ENCODE measurements at places on chromosomes 1 and 21.

DNA sequence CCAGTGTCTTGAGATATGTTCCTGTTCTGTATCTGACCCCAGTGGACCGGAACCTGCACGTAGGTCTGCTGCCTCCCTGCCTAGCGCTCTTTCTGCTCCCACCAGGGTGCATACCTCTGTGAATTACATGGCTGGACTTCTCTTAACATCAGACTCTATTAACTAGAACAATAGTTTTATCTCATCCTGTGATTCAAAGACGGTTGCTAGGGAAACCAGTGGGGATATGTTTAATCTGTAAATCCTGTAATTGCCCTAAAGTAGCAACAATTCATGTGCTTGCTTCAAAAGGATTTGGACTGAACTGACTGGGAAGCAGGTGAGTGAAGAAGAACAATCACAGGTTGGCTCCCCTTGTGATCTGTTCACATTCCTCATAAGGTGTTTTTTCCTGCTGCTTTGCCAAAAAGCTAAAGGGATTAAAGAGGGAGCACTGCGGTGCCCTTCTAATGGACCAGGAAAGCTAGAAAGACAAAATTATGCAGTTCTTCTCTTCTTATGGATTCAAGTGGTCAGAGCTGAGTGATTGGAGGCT, 52.7 kb upstream of the DIRAS3 start:
- no peak for DNase-seq

- no peak for DNase-seq
Measured at GRCh38 chr1:13892198-13892597, 192.2 kb downstream of the PRDM2 start.

GRCh38 chr1:223531742-223532341, 133.7 kb downstream of the CAPN8 start:
- DNase-seq, result peak; percentile 63

DNA sequence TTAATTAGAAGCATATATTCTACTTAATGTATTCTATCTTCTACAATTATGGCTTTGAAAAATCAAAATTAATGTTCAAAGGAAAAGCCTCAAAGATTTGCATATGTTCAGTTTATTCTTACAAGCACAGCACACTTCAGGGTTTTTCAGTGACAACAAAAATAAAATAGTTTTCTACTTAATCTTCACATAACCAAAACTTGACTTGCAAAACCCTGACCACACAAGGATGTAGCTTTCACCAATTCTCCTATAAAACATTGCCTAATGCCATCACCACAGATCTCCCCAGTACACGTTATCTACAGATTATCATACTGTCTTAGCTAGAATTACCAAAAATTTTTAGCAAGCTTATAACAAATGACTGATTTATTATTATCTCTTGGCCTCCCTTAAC, 23.3 kb downstream of the LPAR3 start:
- DNase-seq, result peak; percentile 72

DNA sequence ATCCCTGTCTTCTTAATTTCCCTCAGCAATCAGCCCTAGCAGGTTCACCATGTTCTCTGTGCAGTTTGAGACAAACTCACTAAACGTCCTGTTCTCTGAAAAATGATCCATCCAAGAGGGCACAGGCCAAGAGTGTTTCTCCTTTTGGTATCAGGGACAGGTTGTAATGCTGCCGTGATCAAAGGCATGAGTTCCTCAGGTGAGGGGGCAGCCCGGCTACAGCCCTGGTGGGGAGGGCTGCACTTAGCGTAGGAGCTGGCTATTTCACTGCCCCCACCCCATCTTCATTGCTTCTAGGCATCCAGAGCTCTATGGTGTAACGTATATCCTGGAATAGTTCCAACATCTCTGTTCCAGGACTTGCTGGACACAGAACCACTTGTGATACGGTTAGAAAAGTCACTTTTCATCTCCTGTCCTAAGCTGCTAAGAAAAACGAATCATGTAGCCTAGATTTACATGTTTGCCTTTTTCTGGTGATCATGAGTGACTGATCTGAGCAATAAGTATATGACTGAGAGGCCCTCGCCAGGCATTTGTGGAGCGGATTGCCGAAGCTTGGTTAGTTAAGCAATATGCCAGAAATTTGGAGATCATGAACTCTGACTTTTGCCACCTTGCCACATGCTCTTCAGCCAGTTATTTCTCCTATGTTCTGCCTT, 41.1 kb upstream of the SRP9 start:
- DNase-seq, result peak; percentile 25

DNA sequence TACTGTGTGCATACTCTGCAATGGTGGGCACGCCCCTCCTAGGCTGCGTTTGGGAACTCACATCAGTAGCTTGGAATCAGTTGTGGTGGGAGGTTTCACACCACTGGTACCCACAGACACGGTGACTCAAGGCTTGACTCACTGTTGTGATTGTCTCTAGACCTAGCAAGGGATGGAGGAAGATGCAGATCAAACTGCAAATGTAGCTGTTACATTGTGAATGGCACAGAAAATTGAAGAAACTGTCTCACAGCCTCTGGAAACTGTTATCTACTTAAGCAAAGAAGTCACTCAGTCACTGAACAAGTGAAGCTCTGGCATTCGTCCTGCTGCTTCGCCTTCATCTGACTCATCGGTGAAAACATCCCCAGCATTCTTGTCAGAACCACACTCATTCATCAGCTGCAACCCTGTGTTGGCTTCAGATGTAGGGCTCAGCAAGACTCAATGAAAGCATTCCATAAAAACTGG, 59.5 kb downstream of the POFUT2 start:
- peak; percentile 98 for DNase-seq

- DNase-seq, result no peak
Measured at GRCh38 chr1:168362991-168363390, 82.3 kb downstream of the TBX19 start.

DNA sequence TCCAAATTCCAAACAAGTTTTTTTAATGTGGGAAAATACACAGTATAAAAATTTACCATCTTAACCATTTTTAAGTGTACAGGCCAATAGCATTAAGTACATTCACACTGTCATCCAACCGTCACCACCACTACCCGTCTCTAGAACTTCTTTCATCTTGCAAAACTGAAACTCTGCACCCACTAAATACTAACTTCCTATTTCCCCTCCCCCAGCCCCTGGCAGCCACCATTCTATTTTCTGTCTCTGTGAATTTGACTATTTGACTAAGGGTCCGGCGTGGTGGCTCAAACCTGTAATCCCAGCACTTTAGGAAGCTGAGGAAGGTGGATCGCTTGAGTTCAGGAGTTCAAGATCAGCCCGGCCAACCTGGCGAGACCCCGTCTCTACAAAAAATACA, 36.1 kb downstream of the CLSTN1 start:
- DNase-seq, result no peak

DNA sequence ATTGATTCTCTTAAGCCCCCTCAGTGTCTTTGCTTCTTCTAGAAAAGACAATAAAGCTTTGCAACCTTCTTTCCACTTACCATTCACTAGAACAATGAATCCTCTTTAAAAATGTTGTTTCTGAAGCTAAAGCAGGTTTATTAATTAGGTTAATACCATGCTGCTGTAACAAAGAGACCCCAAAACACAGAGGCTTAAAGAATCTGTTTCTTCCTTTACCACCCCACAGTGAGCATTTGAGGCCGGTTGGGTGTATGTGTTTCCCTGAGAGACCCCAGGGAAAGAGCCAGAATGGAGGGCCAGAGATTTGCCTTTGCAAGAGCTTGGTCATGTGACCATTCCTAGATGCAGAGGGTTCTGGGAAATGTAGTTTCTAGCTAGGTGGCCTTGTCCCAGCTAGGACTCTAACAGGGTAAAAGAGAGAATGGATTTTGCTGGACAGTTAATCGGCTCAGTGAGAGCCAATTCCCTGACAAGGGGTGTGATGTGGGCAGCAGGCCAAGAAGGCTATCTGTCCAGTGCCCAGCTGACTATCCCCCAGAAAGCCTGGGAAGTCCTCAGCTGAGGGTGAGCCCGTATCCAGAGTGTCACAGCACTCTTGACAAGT, 191.8 kb upstream of the TMEM51 start:
- no peak for DNase-seq

GRCh38 chr1:115230281-115230680, 107.8 kb downstream of the NGF start:
- DNase-seq, result no peak

GRCh38 chr1:226533220-226533619, 15.3 kb upstream of the STUM start:
- DNase-seq, result no peak

DNA sequence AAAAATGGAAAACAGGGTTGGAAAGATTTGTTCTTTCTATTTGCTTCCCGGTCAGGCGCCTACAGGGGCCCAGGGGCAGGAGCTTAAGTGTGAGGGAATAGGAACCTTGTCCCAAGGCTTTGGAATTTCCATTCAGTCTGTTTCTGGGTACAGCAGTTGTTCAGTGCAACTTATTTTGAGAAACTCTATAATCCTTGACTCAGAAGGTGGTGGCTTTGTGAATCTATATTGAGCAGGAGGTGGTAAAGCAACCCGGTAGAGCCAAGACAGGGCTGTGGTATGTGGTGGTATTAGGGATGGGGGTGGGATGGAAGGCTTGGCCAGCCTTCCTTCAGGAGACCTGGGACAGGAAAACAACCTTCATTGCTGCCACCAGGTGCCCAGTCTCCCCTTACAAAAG, 20.0 kb downstream of the GJA5 start:
- DNase-seq, result no peak

DNA sequence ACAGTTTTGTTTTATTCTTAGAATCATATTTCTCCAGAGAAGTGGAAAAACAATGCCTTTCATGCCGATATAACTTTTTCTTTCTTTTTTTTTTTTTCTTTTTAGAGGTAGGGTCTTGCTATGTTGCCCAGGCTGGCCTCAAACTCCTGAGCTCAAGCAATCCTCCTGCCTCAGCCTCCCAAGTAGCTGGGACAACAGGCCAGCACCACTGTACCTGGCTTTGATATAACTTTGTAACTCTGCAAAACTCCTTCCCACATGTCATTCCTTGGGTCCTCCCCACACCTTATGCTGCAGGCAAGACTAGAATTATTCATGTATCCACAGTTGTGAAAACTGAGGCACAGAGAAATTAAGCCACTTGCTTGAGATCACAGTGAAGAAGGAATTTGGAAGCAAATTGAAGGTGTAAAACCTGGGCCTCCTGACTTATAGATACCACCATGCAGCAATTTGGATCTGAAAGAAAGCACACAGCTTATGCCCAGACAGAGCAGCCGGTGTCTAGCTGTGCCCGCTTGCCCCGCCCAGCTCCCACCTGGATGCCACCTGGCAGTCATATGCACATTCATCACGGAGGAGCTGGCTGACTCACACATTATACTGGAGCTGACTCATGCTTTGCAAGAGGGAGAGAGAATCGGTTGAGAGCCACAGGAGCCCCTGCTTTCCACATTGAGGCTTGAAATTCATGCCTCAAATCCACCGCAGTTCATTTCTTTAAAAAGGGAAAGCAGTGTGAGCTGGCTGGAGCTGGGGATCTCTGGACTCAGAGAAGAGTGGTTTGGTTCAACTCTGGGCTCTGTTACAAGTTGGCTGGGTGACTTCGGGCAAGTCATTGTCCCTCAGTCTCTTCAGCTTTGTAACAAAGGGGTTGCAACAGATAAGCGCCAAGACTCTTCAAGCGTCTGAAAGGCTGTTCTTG, 8.3 kb upstream of the SLC2A1 start:
- DNase-seq, result peak; percentile 95

- DNase-seq, result peak; percentile 80
Measured at GRCh38 chr1:224635356-224635755, 19.2 kb downstream of the CNIH3 start.

DNA sequence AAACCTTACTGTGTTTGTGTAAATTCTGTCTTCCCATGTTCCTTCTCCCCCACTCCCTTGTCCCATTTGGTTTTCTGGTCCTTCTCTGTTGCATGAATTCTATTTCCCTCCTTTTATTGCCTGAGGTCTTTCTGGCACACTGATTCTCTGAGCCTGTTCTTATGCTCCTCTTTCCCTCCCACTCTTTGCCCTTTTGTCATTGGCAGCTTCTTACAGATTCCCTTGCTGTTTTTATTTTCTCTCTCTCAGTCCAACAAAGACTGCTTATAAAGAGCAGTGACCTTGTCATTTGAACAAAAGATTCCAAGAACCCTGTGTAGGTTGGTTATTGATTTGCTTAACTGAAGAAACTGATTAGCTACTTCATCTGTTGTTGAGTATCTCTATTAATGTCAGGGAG, 49.7 kb downstream of the GPR52 start:
- DNase-seq, result peak; percentile 8

GRCh38 chr21:45872902-45873301, 108.7 kb upstream of the COL6A1 start:
- DNase-seq, result no peak

GRCh38 chr1:60765204-60765603, 317.2 kb upstream of the NFIA start:
- DNase-seq, result peak; percentile 79

DNA sequence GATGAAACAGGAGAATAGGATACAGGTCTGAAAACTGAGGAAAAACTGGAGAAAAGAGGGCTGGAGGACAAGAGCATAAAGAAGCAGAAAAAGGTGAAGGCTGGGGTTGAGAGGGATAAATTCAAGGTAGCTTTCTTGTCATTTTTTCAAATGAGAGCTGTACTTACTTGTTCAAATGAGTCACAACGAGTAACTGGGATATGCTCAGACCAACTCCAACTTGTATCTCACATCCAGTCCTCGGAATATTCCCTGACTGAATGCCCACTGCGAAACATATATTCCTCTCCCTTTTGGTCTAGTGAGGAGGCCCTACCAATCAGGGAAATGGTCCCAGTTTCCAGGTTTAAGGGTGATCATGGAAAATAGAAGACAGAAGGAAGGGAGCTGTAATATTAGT, 343.4 kb downstream of the HHIPL2 start:
- DNase-seq, result no peak

- DNase-seq, result peak; percentile 91
Measured at GRCh38 chr1:101137144-101138126, 99.4 kb upstream of the S1PR1 start.

DNA sequence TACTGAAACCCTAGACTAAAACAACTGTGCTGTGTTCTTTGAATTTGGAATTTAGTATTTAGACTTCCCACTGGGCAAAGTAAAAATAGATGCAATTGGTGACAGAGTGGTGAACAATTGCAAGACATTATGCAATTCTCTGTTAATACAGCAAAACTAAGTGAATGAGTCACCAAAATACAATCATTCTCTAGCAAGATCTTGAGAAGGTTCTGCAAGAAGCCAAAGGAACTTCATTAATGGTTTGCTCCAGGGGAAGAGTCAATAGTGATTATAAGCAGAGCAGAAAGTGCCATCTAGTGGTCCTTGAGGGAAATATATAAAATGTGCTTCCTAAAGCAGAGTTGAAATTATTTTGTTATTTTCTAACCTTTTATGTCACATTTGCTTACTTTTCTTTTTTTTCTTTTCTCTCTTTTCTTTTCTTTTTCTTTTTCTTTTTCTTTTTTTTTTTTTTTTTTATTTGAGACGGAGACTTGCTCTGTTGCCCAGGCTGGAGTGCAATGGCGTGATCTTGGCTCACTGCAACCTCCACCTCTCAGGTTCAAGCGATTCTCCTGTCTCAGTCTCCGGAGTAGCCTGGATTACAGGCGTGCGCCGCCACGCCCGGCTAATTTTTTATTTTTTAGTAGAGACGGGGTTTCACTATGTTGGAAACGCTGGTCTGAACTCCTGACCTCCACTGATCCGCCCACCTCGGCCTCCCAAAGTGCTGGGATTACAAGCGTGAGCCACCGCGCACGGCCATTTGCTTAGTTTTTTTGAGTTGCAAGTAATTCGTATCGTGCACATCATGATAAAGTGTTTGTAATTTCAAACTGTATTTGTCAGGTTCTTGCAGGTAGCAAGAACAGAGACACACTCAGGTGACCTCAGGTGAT, 99.2 kb downstream of the CTH start:
- DNase-seq, result peak; percentile 99
